ENCODE measurements at places on chromosomes 12 and 14.

DNA sequence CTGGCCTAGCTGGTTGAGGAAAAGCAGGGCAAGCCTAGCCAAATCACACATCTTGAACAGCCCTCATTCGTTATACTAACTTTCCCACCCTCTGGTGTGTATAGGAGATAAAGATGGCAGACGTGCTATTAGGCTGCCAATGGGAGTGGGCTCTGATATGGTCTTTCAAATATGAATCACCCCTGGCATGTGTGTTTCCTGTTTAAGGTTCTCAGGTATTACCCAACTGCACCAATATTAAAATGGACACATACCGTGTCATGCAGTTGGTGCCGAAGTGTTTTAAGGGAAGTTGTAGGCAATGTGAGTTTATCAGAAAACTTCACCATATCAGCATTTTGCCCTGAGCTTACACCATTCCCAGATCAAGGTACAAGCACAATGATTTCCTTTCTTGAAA is 33.4 kb downstream of the CHST11 start:
- no peak for DNase-seq

DNA sequence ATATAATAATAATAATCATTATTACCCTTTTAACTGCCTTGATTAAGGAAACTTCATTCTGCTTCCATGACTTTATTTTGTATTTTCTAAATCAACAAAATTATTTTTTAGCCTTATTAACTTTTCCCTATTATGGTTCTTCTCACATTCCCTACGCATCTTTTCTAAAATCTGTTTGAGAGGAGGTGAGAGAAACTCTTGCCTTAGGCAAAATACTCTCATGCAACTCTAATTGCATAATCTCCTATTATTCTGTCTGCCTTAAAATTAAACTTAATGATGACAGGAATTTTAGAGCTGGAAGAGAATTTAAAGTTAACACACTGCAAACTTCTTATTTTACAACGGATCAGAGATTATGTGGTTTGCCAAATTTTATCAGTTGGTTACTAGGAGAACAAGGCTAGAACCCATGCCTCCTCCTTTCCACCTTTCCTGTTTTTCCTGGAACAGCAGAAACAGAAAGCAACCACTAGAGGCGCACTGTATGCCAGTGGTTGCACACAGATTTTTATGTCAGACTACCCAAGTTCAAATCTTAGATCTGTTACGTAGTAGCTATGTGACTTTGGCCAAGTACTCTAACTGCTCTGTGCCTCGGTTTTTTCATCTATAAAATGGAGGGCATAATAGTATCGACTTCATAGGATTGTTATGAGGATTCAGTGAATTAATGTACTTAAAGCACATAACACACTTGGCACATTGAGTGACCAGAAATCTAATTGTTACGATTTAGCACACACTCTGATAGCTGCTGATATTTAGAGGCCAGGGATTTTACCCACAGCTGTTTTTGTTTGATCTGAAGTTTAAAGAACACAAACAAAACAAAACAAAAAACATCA is 4.3 kb upstream of the BRMS1L start:
- peak; percentile 51 for DNase-seq

DNA sequence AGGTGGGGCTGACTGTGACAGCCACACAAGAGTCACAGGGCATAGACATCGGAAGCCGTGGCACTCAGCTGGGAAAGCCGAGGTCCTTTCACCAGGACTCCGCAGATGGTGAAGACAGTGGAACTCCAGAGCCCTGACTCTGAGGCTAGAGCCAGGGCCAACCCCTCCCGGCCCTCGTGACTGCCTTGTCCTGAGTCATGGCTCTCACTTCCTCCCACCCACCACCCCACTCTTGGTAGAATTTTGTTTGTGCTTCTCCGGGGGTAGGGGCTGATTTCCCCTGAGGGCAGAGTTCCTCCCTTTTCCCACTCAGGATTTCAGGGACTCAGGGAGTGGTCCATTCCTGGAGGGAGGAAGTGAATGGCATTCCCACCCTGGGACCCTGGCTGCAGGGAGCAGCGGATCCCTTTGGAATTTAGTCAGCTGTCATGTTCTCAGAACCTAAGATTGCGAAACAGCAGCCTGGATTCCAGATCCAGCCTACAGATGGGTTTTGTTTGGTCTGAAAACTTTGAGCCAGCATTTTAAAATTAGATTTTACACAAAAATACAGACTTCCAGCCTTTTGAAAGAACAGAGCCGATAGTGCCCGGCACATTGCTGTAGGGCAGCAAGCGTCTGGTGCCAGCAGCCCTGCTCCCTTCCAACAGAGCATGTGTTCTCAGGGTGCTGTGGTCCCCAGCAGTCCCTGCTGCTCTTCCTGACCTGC is 50.7 kb downstream of the TPCN1 start:
- no peak for DNase-seq

GRCh38 chr14:92398888-92399636 is 76.1 kb downstream of the SLC24A4 start:
- no peak for DNase-seq

GRCh38 chr12:13233830-13234641 is 37.5 kb downstream of the EMP1 start:
- DNase-seq, result peak; percentile 55

GRCh38 chr12:56658921-56659320 is 13.1 kb upstream of the ATP5F1B start:
- no peak for DNase-seq
